Natural killer cell treated with Interleukin-12 subunit alpha and Interleukin-12 subunit beta and Interleukin-15 and Interleukin-18, amount 100 ng/mL, for 72 hours (primary cell): ENCODE measurements at places on chromosomes 4 and X. TPM values are rescaled to one million over a fixed set of nuclear protein-coding genes. Genes with fewer than 3 reads are reported as not detected.

- no peak for DNase-seq
Observed at GRCh38 chr4:169652535-169652934, 32.2 kb downstream of the CLCN3 start.

DNA sequence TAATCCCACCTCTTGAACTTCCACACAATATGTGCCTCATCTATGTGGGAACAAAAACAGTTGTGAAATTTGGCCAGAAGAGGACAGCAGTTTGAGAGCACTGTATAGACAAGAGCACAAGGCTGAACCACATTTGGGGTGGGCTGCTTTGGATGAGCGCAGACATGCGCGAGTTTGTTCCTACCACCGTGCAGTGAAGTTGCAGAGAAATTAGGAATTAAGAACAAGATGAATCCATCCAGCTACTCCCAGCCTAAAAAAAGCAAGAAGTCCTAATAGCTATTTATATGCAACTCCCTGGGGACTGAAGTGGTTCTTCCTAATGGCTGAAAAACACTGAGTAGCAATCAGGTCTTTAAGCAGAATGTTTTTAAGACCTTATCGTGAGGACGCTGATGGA, 1.0 kb downstream of the GAB3 start:
- no peak for DNase-seq

DNA sequence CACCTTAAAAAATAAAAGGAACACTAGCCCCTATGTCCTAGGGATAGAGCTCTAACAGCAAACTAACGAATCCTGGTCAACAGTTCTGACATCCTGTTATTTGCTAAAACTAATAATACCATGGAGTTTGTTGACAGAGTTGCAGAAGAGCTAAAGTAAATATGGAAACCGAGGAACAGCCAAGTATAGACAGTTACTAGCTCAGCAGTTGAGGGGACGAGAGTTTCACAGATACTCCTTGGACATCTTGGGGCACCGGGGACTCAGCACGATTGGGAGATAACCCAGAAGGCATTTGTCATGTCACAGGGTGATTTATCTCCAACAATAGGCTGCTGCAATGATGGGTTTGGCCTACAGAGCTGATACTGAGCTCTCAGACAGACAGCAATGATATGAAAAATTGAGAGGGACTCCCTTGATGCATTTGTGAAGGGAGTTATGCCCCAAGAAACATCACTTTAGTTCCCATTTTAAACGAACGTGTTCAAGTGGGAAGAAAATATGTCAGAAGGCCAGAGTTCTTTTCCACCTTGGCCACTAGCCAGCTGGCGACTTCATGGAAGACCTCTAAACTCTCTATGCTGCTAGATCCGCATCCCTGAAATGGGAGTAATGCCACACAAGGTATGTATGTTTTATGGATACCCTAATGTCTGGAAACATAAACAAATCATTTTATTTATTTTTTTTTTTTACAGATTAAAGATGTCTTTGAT, 48.6 kb downstream of the TSC22D3 start:
- DNase-seq = no peak

GRCh38 chr4:34733185-34733941, 1511.0 kb downstream of the ARAP2 start:
- no peak for DNase-seq

DNA sequence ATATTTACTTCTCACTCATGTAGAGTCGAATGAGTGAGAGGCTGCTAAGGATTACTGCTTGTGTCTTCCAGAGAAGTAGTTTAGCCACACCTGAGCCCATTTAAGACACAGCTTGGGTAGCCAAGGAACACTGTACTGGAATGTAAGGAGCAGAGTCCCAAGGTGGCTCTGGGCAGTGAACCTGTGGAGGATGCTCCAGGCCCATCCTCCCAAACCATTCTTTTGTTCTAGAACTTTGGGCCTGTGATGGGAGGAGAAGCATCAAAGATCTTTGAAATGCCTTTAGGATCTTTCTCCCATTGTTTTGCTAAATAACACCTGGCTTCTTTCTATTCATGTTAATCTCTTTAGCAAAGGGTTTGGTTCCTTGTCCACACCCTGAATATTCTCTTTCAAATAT, 162.2 kb downstream of the KLHL4 start:
- no peak for DNase-seq

DCAF12L1 gene
- not detected for total RNA-seq
